ENCODE measurements at places on chromosomes 12 and 14.
A peak's percentile ranks its signal among the peaks of the same experiment; 100 is the strongest.

DNA sequence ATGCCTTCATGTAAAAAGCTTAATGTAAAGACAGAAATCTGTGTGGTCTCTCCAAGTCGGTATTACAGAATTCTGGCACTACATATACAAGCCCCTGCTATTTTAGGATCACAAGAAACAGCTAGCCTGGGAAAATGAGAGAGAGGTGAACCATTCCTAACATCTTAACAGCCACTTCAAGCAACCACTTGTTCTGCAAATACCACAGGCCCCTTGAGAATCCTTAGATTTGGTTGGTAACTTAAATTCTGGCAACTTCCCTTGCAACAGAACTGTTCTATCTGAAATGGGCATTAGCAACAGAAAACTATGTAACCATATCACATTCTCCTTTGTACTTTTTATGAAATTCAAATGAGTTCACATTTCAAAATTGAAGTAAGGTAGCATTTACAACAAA, 68.5 kb downstream of the SPPL3 start:
- no peak for DNase-seq

- no peak for DNase-seq
These were observed 202.2 kb downstream of the AEBP2 start for GRCh38 chr12:19641235-19642080.

DNA sequence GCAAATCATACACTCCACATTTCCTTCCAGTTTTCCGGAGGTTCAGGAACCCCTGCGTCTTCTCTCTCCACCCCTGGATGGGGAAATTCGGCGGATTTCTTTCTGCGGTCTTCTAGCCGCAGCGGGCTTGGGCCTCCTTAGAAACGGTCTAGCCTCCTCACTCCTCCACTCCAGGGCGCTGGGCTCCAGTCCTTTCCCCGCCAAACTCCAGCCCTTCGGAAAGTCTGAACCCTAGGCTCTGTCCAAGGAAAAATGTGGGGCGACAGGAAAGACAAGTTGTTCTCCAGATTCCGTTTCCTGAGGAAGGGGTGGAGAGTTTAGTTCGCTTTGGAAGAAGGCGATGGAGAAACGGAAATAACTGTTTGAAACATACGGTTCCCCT, 1.4 kb upstream of the HOXC10 start:
- no peak for DNase-seq

DNA sequence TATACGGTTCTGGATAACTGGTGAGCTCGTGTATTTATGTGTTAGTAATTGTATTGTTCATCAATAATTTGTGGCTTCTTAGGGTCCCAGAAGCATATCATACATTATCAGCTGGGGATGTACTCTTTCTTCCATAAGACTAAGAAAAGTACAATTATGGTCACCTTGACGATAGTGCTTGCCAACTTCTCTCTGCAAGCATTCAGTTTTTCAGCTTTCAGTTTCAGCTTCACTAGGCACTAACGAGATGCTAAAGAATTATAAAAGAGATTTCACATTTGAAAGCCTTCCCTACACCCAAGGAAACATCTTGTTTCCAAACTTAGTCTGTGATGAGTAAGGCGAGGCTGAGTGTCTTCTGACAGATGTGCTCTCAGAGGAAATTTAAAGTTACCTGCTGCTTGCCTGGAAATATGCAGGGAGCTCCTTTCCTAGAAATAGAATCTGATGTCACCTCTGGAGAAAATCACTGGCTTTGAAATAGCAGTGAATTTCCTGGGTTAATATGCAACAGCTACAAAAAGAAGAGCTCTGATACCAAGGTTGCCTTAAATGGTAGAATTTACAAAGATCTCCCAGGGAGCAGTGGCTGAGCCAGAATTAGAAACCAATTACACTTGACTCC, 1419.9 kb upstream of the TMEM132C start:
- peak; percentile 13 for DNase-seq

- DNase-seq, result no peak
These were observed 298.1 kb upstream of the PRICKLE1 start for GRCh38 chr12:42887657-42888056.

DNA sequence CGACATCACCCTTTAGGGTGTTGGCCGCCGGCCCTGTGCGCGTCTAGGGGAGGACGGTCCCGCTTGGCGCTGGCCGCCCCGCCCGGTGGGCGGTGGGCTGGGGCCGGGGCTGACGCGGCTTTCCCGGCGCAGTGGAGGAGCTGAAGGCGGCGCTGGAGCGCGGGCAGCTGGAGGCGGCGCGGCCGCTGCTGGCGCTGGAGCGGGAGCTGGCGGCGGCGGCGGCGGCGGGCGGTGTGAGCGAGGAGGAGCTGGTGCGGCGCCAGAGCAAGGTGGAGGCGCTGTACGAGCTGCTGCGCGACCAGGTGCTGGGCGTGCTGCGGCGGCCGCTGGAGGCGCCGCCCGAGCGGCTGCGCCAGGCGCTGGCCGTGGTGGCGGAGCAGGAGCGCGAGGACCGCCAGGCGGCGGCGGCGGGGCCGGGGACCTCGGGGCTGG, 3.6 kb downstream of the TNFAIP2 start:
- no peak for DNase-seq

DNA sequence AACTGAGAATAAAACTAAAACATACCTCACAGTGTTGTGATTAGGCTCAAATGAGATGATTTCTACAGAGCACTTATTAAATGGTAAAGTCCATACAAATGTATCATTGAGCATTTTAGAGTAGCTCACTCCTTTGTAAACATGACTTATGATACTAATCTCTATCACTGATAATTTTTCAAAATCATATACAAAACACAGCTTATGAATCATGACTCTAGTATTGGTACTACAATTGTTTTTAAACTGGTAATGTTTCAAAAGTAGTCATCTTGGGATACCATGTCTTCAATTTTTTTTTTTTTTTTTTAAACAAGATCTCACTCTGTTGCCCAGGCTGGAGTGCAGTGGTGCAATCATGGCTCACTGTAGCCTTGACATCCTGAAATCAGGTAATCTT, 40.1 kb upstream of the KRR1 start:
- DNase-seq, result no peak

DNA sequence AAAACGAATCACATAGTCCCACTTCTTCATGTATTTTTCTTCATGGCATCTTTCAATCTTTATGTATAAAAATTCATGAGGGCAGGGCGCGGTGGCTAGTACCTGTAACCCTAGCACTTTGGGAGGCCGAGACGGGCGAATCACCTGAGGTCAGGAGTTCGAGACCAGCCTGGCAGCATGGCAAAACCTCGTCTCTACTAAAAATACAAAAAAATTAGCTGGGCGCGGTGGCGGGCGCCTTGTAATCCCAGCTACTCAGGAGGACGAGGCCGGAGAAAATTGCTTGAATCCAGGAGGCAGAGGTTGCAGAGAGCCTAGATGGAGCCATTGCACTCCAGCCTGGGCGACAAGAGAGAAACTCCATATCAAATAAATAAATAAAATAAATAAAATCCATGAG, 2.5 kb upstream of the GABARAPL1 start:
- DNase-seq, result no peak

GRCh38 chr12:45730084-45730347, 510 bp downstream of the ARID2 start:
- DNase-seq, result no peak

- no peak for DNase-seq
These were observed 26.7 kb downstream of the CHGA start for GRCh38 chr14:92949496-92950192.

DNA sequence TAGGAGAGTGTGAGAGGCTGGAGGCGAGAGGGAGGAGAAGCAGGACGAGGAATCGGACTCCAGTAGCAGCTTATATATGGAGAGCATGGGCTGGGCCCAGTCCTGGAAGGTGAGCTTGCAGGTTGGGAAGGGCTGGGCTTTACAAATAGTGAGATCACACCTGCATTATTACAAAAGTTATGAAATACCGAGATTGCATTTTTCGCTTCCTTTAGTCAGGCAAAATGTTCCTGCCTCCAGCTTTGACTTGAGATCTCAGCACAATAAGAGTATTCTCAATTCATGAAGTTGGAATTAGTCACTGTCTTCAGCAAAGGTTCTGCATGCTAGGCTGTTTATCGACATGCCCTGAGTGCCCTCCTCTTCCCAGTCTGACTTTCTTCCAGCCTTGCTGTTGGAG, at the start of gene KRT6B:
KRT6B (minus strand) TSS at position 46 of the 400 bp plus-strand sequence. CDS start 68 bp downstream, outside the sequence.
- DNase-seq, result no peak

- DNase-seq, result no peak
These were observed 4.5 kb upstream of the OAS2 start for GRCh38 chr12:112973818-112974231.

- DNase-seq, result no peak
These were observed 106.0 kb downstream of the BRMS1L start for GRCh38 chr14:35932136-35932535.

- no peak for DNase-seq
These were observed 42.6 kb downstream of the GPATCH2L start for GRCh38 chr14:76194327-76194726.

GRCh38 chr12:59014885-59015284, 94.6 kb upstream of the LRIG3 start:
- DNase-seq, result no peak

GRCh38 chr12:26108915-26109314, 15.9 kb downstream of the BHLHE41 start:
- DNase-seq, result no peak

GRCh38 chr14:82500222-82500621, 966.6 kb upstream of the SEL1L start:
- DNase-seq, result no peak

GRCh38 chr14:64266239-64266638, 27.9 kb downstream of the ESR2 start:
- DNase-seq, result no peak

DNA sequence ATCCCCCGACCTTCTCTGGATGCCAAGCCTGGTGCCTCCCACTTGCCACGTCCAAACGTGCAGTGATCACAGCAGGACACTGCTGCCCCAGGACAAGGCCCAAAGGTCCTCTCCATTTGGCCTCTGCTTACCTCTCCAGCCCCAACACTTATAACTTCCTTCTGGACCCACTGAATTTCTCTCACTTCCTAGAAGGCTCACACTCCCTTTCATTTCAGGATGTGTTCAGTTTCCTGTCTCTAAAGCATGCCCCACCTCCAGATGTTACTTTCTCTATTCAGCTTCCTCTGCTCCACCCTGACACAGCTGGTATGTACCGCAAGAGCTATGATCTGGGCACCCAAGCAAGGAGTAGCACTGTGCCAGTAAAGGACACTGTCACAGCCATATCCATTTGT, 33.0 kb downstream of the CDKL1 start:
- no peak for DNase-seq

- no peak for DNase-seq
These were observed 150.2 kb downstream of the TTLL5 start for GRCh38 chr14:75811136-75811829.

Measured in hippocampal formation (tissue), 2 donors.